Activated naive CD4-positive, alpha-beta T cell treated with anti-CD3 and anti-CD28 coated beads, Interleukin-2, amount 50 U/mL, for 72 hours (primary cell): ENCODE measurements at places on chromosomes 6 and 20. TPM values are rescaled to one million over a fixed set of nuclear protein-coding genes. Genes with fewer than 3 reads are reported as not detected.

GRCh38 chr6:91366781-91367180 lies 779.9 kb upstream of the MAP3K7 start:
- no peak for DNase-seq

GRCh38 chr6:74579794-74580193 lies 626.1 kb downstream of the COL12A1 start:
- DNase-seq, result no peak

CDSN gene
- not detected for total RNA-seq

DNA sequence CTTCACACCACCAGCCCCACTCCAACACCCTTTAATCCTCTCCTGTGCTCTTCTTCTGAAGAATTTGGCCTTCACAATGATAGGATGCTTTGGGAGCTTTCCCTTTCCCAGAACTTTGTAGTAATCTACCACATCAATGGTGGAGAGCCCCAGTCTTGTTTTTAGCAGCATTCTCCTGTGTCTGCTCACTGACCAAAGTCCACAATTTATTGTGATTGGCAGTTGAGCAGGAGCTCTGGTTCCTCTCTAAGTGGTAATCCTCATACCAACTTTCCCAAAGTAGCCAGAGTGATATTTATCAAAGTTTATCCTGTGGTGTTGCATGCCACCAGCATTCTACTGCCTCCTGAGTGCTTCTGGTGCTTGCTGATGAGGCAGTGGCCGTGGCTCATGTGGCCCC lies 29.0 kb upstream of the OPN5 start:
- DNase-seq, result no peak

- DNase-seq, result no peak
These were observed 110.0 kb upstream of the SLC35B3 start for GRCh38 chr6:8545336-8545735.

GRCh38 chr6:36377594-36377993 lies 9.9 kb downstream of the ETV7 start:
- no peak for DNase-seq
